ENCODE measurements at places on chromosomes 2 and 18.

DNA sequence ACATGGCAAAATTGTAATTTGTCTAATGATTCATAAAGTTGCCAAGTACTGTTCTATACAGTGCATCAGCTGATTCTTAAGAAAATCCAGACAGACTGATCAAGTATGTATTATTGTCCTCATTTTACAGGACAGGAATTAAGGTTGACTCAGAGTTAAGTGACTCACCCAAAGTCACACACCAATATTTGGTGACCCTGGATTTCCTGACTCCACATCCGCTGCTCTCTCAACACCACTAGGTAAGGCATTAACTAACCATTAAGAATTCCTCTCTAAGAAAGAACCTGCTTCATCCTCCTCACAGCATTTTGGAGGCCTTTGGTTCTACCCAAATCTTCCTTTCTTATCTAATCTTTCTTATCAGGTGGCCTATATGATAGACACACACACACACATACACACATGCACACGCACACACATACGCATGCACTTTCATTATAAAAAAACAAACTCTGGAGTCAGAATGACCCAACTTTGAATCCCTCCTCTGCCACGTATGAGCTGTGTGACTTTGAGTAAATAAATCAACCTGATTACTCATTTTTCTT, 150.8 kb downstream of the ANKRD44 start:
- no peak for DNase-seq

GRCh38 chr18:66687635-66688034, 83.7 kb upstream of the CDH19 start:
- DNase-seq, result no peak

- DNase-seq, result no peak
Measured at GRCh38 chr2:29273685-29274611, 158.7 kb downstream of the CLIP4 start.

- DNase-seq, result peak; percentile 37
Measured at GRCh38 chr18:54222922-54223567, 1.4 kb downstream of the MBD2 start.

- DNase-seq, result peak; percentile 79
Measured at GRCh38 chr2:174771631-174772471, 7.6 kb upstream of the CHRNA1 start.

DNA sequence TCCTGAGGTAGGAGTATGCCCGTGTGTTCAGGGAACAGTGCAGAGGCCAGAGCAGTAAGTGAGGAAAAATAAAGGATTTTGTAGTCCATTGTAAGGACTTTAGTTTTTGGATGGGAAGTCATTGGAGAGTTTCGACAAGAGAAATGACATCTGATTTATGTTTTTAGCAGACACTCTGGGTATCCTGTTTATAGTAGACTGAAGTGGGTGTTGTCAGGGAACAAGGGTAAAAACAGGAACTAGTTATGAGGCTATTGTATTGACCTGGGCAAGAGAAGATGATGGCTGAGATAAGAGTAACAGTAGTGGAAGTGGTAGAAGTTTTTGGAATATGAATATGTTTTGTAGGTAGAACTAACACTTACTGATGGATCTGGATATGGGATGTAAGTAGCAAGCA, 59.8 kb downstream of the GTF2A1L start:
- DNase-seq, result no peak

- no peak for DNase-seq
Measured at GRCh38 chr2:130810490-130810889, 26.2 kb upstream of the ARHGEF4 start.

- DNase-seq, result no peak
Measured at GRCh38 chr18:28689588-28689987, 512.7 kb upstream of the CDH2 start.

DNA sequence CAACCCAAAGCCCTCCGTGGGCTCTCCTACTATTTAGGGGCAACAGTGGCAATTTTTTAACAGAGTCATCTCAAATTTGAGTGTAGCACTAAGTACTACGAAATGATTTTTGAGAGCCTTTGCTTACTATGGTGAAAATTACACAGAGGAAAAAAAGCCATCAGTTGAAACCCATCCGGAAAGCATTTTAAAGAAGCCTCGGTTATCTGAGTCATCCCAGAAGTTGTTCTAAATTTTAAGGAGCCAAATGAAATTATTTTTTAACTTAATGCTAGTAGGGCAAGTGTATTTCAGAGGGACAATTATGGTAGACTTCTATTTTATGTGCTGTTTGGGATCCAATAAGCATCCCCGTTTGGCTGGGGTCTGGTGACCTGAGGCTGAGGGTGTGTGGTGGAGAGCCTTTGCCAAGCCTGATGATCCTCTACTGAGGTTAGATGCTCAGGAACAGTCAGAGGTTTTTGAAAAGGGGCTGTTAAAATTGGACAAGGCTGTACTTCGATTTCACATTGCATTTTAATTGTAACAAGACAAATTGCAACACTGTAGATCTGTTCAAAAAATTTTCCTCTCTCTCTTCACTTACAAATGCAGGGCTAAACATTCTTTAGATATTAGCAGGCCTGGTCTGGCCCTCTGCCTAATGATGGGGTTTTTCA, 47.0 kb downstream of the RAPGEF4 start:
- DNase-seq, result no peak

DNA sequence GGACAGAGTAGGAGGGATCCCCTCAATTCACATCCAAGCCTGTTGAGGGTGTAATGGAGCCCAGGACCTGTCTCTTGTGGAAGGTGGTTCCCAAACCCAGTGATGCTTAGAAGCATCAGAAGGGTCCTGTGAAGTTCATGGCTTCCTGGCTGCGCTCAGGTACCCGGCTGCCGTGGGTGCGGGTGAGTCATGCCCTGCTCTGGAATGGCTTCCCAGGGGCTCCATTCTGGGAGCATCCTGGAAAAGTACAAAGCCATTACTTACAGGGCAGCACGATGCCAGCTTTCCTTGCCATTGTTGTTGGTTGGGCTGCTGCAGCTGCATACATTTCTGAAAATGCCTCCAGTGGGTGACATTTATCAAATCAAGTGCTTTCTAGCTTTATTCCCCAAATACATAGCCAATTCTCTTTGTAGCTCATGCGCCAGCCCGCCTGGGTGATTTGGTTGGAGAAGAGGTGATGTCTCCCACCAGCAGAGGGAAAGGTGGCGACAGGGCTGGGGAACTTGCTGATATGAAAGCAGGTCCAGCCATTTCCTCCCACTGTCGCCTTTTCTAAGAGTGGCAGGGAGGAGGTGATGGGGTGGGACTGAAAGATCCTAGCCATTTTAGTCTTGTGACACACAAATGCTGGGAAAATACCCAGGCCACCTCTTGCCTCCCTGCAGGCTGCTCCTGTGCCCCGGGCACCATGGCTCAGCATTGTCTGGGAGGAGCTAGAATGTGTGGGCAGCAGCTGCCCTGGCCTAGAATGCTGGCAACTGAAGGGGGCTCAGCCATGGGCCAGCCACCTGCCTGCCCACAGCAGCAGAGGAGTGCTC, 65.9 kb upstream of the HPCAL1 start:
- DNase-seq, result no peak

DNA sequence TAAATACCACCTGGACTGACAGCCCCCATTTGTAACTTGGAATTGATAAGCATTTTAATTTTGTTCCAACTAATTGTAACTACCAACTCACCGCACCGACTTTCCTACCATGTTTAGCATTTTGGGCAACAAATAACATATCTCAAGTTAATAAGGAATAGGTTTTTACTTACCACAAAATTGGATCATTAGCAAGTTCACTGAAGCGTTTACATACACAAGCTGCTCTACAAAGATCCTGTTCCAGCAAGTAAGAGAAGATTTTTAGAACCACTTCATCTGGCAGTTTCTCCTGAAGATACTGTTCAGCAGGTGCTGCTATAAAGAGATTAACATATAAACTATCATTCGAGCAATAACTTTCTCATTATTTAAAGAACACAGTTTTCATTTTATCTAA, 55.7 kb downstream of the MSH6 start:
- no peak for DNase-seq

DNA sequence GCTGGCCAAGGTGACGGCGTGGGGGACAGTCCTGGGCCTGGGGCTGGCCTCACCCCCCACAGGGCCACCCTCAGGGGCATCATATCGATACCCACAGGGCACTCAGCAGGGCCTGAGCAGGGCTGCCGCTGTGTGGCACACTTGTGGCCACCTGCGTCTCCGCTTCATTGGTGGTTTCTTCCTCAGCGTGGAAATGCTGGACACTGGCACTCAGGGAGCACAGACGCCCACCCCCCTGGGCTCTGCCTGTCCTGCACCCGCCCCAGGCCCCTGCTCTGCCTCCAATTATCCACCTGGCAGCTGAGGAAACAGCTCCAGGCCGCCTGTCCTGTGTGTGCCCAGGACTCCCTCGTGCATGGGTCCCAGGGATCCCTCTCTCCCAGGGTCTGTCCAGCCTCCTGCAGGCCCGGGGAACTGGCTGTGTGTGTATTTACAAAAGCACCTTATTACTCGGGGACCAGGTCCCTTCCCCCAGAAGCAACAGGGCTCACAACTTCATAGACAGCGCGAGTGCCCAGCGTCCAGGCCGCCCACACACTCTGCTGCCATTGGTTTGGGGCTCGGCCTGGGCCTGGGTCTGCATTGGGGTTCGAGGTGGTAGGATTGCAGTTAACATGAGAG, 13.1 kb downstream of the CROCC2 start:
- no peak for DNase-seq

- DNase-seq, result no peak
Measured at GRCh38 chr18:48477348-48477747, 61.5 kb upstream of the CTIF start.

GRCh38 chr2:68925295-68925896, 27.3 kb downstream of the GKN2 start:
- DNase-seq, result peak; percentile 40

GRCh38 chr2:228056293-228057097, 125.0 kb downstream of the SPHKAP start:
- DNase-seq, result no peak

DNA sequence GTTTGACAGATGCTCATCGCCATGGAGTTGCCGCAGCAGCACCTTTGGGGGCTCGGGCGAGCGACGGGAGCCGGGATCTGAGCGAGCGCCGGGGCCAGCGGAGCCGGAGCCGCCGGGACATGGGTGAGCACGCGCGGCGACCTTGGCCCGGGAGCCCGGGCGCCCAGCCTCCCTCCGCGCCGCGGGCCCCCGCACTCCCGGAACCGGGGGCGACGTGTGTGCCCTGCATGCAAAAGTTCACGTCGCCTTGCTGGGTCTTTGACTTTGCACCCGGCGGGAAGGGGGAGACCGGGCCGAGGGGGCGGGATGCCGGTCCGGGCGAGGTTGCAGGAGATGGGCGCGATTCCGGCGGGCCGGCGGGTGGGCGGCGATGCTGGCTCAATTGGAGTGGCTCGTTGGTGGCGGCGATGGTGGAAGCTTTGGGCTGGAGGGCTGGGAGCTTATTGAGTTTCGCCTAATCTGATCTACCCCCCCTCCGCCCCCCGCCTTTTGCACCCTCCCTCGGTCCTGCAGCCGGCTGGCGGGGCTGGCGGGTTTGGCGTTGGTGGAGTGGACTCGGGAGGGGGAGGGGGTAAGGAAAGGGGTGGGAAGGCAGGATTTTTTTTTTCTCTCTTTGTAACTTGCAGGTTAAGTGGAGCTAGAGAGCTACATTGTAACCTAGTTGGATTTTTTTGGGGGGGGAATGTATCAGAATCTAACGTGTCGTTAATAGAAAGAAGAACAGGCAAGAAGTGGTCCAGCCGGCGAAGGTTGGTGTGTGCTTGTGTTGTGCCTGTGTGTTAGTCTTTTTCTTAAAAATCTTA, at the start of gene SETBP1:
SETBP1 (plus strand) TSS at position 616 of the 803 bp plus-strand sequence. CDS start 20,459 bp downstream, outside the sequence.
- peak; percentile 43 for DNase-seq

Measured in pons (tissue), 1 donor.